Thoracic aorta endothelial cell (primary cell): ENCODE measurements at places on chromosomes 12 and 14. TPM values are rescaled to one million over a fixed set of nuclear protein-coding genes. Genes with fewer than 3 reads are reported as not detected.

Gene IFT81
- 10.0 and 11.3 TPM in 2 replicates for total RNA-seq

Gene PLCZ1
- total RNA-seq: 0.27 TPM in 1 of 2 replicates, not detected in the other

Gene TEX52
- not detected in 2 replicates for total RNA-seq

Gene OR6C2
- not detected in 2 replicates for total RNA-seq

Gene FGD4
- 44.4 and 59.5 TPM in 2 replicates for total RNA-seq
